ENCODE measurements at places on chromosomes 12 and 14. TPM values are rescaled to one million over a fixed set of nuclear protein-coding genes. Genes with fewer than 3 reads are reported as not detected.

GRCh38 chr12:108327621-108328344 lies 11.3 kb downstream of the CMKLR1 start:
- H3K27ac ChIP-seq: no peak overlapping the region
- H3K36me3 ChIP-seq: no peaks in the 10 kb centered on the region
- no peaks in the 10 kb centered on the region for H3K4me1 ChIP-seq
- DNase-seq: no peak

The C1S gene
- 80.5 TPM for polyA plus RNA-seq

DNA sequence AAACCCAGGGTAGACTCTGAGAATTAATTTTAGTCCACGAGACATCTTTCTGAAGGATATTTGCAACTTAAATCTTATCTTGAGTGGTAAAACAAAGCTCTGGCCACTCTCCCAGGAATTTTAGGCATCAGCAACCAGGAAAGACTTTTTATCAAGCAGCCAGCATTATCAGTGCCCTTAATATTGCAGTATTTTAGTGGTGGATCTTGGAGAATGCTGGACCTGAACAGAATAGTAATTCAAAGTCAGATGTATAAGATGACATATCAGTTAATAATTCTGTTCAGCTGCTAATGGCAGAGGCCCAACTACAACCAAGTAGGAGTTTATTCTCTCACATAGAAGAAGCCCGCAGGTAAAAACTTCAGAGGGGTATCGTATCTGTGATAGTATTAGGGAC lies 59.0 kb upstream of the CRY1 start:
- H3K27ac ChIP-seq: no peak overlapping the region
- H3K36me3 ChIP-seq: no peaks in the 10 kb centered on the region
- H3K27me3 ChIP-seq: no peaks in the 10 kb centered on the region
- DNase-seq: no peak

DNA sequence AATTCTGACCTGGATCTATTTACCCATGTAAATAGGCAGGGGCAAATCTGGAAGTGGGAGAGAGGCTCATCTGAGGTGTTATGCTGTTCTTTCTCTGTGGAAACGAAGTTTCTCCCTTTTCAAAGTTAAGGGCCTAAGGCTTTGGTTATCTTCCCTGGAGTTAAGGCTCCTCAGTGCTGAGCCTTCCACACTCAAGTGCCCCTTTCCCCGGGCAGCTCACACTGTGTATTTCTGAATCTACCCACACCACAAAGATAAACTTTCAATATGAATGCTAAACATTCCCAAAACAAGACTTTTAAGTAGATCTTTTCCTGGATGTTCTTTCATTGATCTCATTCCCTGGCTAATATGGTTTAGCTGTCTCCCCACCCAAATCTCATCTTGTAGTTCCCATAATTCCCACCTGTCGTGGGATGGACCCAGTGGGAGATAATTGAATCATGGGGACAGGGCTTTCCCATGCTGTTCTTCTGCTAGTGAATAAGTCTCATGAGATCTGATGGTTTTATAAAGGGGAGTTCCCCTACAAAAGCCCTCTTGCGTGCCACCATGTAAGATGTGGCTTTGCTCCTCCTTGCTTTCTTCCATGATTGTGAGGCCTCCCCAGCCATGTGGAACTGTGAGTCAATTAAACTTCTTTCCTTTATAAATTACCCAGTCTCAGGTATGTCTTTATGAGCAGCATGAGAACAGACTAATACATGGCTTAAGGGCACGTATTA lies 251.1 kb downstream of the NAV3 start:
- no peak overlapping the region for H3K4me3 ChIP-seq

GRCh38 chr12:7351177-7351576 lies 47.3 kb downstream of the ACSM4 start:
- peaks cover 3% of the 10 kb centered on the region for H3K27me3 ChIP-seq
- H3K4me3 ChIP-seq: no peak overlapping the region
- H3K27ac ChIP-seq: no peak overlapping the region
- H3K36me3 ChIP-seq: no peaks in the 10 kb centered on the region
- no peaks in the 10 kb centered on the region for H3K4me1 ChIP-seq

The CCDC184 gene
- polyA plus RNA-seq: 3.3 TPM

- no peak overlapping the region for H3K4me3 ChIP-seq
- no peak overlapping the region for H3K27ac ChIP-seq
- H3K27me3 ChIP-seq: no peaks in the 10 kb centered on the region
Measured at GRCh38 chr12:92122941-92123779, 22.5 kb downstream of the BTG1 start.

DNA sequence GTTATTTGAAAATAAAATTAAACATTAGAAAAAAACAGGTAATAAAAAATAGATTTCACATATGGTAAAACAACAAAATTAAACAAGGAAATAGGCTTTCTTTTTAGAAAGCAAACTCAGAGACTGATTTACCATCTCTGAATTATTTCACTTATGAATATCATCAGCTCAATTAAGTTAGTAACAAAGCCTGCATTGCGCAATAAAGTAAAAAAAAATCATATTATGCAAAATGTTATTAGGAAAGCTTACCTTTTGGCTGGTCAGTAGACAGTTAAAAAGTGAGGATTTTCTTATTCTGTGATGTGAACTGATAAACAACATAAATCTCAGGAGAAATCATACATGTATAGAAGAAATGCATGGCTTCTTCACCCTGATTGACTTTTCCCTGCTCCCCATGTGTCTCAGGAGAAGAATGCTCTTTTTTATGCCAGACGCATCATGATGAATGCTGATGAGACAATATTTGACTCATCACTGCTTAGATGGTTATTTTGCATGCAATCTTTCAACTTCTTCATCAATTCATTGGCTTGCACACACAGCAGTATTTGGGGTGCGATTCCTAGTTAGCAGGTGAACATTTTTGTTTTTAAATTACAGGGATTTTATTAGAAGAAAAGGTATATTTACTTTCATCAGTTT lies 124.5 kb upstream of the USP15 start:
- H3K4me1 ChIP-seq: no peaks in the 10 kb centered on the region
- DNase-seq: no peak
- H3K4me3 ChIP-seq: no peak overlapping the region
- no peak overlapping the region for H3K27ac ChIP-seq
- peaks cover 5% of the 10 kb centered on the region for H3K27me3 ChIP-seq

The NPAS3 gene
- 1.0 TPM for polyA plus RNA-seq

DNA sequence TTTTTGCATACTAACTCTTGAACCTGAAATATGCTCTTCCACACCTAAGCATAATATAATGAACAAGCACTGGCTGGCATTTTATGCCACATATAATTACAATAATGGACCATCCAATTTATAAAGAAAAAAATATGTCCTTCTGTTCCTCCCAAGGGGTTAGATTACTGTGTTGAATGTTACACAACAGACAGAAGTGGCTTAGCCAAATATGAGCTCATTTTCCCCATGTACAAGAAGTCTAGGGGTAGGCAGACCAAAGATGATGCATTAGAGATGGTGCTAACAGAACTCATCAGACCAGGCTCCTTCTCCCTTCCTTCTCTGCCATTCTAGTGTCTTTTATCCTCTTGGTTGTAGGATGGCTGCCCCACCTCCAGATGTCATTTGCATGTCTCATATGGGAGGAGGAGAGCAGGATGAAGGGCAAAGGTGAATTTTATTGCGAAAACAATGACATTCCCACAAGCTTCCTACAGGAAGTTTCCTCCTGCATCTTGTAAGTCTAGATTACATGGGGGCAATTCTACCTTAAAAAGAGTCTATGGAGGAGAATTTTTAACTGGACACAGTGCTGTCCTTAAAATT lies 43.9 kb upstream of the SLC2A13 start:
- H3K27ac ChIP-seq: no peak overlapping the region
- H3K27me3 ChIP-seq: no peaks in the 10 kb centered on the region

- no peak overlapping the region for H3K4me3 ChIP-seq
- no peak for DNase-seq
- H3K36me3 ChIP-seq: no peaks in the 10 kb centered on the region
- no peaks in the 10 kb centered on the region for H3K27me3 ChIP-seq
- H3K4me1 ChIP-seq: peaks cover 30% of the 10 kb centered on the region
- no peak overlapping the region for H3K27ac ChIP-seq
Measured at GRCh38 chr12:57899010-57899662, 42.2 kb upstream of the ATP23 start.

DNA sequence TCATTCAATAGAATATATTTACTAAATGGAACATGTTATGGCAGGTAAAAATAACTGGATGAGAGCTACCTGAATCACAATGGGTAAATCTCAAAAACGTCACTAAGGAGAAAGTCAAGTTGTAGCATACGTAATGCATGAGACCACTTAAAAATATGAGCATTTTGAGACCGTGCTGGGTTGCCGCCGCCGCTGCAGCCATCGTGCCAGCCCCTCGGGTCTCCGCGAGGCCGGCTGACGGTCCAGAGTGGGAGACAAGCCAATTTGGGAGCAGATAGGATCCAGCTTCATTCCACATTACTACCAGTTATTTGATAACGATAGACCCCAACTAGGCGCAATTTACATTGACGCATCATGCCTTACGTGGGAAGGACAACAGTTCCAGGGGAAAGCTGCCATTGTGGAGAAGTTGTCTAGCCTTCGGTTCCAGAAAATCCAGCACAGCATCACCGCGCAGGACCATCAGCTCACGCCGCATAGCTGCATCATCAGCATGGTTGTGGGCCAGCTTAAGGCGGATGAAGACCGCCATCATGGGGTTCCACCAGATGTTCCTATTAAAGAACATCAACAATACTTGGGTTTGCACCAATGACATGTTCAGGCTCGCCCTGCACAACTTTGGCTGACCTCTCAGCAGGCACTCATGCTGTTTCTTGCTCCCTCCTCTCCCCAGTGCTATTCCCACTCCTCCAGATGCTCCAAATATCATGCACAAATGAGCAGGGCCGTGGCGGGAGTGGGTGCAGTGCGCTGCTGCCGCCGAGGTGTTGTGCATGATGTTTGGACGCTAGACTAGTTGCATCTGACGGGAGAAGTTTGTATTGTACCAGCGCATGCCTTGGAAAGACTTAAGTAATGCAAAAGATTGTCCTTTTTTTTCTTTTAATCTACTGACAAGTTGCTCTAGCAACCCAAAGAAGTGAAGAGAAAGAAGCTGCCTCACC lies 6.3 kb upstream of the BRMS1L start:
- H3K4me1 ChIP-seq: no peaks in the 10 kb centered on the region
- no peaks in the 10 kb centered on the region for H3K27me3 ChIP-seq
- H3K27ac ChIP-seq: no peak overlapping the region
- no peak for DNase-seq
- no peak overlapping the region for H3K4me3 ChIP-seq

The GPR65 gene
- 1.2 TPM for polyA plus RNA-seq

- H3K36me3 ChIP-seq: no peaks in the 10 kb centered on the region
- no peak overlapping the region for H3K4me3 ChIP-seq
Measured at GRCh38 chr14:82112210-82112839, 578.7 kb upstream of the SEL1L start.
